Glomerular endothelial cell (primary cell): ENCODE measurements at places on chromosomes 1 and 21. TPM values are rescaled to one million over a fixed set of nuclear protein-coding genes. Genes with fewer than 3 reads are reported as not detected.

Gene SLC45A3
- 11.6 and 12.7 TPM in 2 replicates for total RNA-seq

Gene MRPL55
- total RNA-seq: 62.3 and 90.3 TPM in 2 replicates

Gene ALPL
- total RNA-seq: 1.3 and 5.9 TPM in 2 replicates

Gene NTMT2
- total RNA-seq: not detected in 2 replicates

Gene RGSL1
- total RNA-seq: not detected in 2 replicates

Gene OR10J5
- total RNA-seq: not detected in 2 replicates

Gene SYCP1
- not detected in 2 replicates for total RNA-seq
